Thymus (tissue), 14 donors: ENCODE measurements at places on chromosomes 7 and 10. TPM values are rescaled to one million over a fixed set of nuclear protein-coding genes. Genes with fewer than 3 reads are reported as not detected.

GRID2IP gene
- 0.28 TPM for total RNA-seq

RSPH10B2 gene
- total RNA-seq = 0.14 TPM

ST8SIA6 gene
- total RNA-seq = 0.42 TPM

- no peaks in the 10 kb centered on the region for H3K36me3 ChIP-seq
- H3K27ac ChIP-seq = no peak overlapping the region
These were observed 16.4 kb upstream of the FAM20C start for GRCh38 chr7:175955-176354.

DNA sequence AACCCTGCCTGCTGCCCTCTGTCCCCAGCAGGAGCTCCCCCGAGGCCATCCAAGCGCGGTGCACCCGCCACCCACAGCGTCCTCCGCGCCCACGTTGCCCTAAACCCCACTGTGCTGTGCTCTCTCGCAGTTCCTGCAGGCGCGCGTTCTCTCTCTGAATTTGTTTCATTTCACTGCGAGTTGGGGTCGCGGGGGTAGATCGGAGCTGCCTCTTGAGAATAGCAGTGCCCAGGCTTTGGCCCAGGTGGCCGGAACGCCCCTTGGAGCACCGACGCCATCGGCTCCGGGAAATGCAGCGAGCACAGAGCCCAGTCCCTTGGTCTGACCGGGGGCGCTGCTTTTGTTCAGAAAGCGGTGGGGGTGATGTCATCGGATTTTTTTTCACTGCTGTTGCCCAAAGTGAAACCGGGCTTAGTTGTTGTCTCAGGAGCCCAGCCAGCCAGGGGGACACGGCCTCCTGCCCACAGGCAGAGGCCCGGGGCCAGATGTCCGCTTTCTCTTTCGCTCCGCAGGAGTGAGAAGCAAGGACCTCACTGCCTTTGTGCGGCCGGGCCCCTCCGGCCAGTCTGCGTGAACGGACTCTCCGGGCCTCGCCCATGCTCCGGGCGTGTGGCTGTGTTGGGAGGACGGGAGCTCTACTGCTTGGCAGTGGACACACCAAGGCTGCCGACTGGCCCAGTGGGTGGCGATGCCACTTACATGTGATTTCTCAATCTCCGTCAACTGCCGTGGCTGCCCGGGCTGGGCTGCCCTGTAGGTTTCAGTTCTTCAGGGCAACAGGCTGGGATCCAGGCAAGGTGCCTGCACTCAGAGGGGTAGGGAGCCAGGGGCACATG lies 43.1 kb downstream of the FOXK1 start:
- peaks cover 13% of the 10 kb centered on the region for H3K36me3 ChIP-seq
- H3K4me3 ChIP-seq = peak overlapping the region; percentile 47
- H3K27ac ChIP-seq = peak overlapping the region; percentile 79
- H3K27me3 ChIP-seq = no peaks in the 10 kb centered on the region
- DNase-seq = peak; percentile 71
- H3K4me1 ChIP-seq = peaks cover 10% of the 10 kb centered on the region

DNA sequence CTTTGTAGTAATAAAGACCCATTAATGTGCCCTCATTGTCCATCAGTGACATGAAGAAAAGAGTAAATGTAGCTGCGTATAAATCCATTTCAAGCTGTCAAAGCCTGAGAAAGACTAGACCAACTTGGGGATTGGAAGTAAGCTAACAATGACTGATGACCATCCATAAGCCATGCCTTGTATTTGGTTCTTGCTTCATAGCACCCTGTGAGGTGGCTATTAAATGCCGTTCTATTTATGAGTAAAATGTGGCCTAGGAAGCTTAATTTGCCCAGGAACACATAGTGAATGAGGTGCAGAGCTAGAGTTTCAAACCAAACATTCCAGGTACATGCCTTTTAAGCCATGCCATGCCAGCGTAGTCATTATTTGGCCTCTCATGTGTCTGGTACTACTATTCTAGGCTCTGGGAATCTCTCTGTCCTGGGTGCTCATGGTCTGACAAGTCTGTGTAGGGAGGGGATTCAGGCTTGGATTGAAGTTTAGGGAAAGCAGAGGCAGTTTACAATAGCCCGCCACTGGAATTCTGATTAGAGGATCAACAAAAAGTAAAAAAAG lies 92.1 kb downstream of the ZNF277 start:
- no peaks in the 10 kb centered on the region for H3K36me3 ChIP-seq
- H3K27me3 ChIP-seq = no peaks in the 10 kb centered on the region
- no peak overlapping the region for H3K4me3 ChIP-seq
- no peaks in the 10 kb centered on the region for H3K4me1 ChIP-seq
- no peak for DNase-seq
- H3K27ac ChIP-seq = no peak overlapping the region

GRCh38 chr10:16519250-16519907 lies 2.3 kb downstream of the C1QL3 start:
- no peak for DNase-seq
- peaks cover 27% of the 10 kb centered on the region for H3K27me3 ChIP-seq
- H3K4me3 ChIP-seq = no peak overlapping the region
- H3K36me3 ChIP-seq = no peaks in the 10 kb centered on the region
- H3K27ac ChIP-seq = no peak overlapping the region
